ENCODE measurements at places on chromosomes 6 and 20.

GRCh38 chr20:44026647-44027342 lies 112.1 kb downstream of the TOX2 start:
- H3K36me3 ChIP-seq = no peaks in the 10 kb centered on the region
- H3K4me1 ChIP-seq = peaks cover 25% of the 10 kb centered on the region
- H3K27me3 ChIP-seq = peaks cover 35% of the 10 kb centered on the region
- no peak overlapping the region for H3K4me3 ChIP-seq

DNA sequence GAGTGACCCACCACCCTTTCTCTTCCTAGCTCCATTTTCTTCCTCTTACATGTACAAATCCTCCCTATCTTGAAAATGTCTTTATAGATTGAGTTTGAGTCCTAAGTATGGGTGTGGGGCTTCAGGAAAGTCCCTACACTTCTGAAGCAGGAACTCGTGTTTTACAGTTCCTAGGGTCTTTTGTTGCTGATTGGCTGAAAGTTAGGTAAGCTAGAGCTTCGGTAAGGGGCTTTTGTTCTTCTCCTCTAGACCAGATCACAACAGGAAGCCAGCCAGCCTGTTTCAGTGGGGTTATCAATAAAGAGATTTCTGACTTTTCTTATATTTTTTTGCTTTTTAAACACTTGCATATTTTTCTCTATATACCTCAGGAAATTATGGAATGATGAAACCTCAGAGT lies 51.3 kb downstream of the CNR1 start:
- no peaks in the 10 kb centered on the region for H3K36me3 ChIP-seq
- no peak overlapping the region for H3K4me3 ChIP-seq
- no peak overlapping the region for H3K27ac ChIP-seq
- H3K4me1 ChIP-seq = no peaks in the 10 kb centered on the region
- H3K27me3 ChIP-seq = no peaks in the 10 kb centered on the region

DNA sequence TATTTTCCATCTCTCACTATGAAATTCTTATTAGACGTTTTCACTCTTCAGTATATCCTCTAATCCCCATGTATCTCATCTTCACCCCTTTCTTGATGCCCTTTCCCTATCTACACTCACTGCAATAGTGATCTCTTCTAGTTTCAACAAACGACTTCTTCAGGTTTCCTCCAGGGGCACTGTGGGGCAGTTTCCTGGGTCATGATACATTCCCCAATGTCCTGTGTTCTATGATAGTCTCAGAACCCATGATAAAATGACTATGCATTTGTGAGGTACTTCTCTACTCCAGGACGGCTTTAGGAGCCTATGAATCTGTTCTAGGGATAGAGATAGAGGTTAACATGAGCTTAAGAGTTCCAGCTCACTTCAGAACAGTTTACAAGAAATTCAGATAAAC lies 183.3 kb downstream of the FOXC1 start:
- H3K27me3 ChIP-seq = no peaks in the 10 kb centered on the region
- H3K27ac ChIP-seq = no peak overlapping the region
- no peaks in the 10 kb centered on the region for H3K36me3 ChIP-seq
- no peak for DNase-seq
- H3K4me1 ChIP-seq = no peaks in the 10 kb centered on the region

DNA sequence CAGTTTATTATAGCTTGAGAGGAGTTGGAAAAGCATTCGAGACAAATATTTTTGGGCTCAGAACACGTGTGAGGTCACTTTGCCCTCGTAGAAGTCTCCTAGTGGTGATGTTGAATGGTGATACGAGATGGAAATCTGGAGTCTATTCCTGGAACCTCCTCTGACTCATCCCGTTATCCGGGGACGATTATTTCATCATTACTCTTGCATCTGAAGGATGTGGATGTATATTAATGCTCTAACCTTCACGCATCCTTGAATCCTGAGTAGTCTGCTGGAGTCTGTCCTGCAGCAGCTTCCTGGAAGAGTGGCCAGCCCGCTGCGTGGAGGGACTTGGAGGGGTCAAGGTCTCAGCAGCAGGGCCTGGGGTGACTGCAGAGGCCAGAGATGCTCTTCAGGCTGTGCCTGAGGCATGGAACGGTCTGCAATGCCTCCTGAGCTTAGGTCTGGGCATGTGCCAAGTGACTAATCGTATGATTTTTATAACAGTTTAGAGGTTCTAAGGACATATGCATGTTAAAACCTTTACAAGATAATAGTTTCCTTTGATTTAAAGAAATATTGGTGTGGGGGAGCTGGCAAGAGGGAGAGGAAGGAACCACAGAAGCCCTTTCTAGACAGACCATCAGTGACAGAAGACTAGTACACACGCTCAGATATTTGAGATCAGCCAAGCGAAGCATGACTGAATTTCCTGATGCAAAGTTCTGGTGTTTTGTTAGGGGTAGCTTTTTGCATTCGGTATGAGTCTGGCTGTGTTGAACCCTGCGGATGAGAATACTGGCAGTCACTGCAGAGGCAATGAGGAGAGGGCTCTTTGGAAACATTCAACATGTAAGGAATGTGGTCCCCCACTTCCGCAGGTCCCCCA lies 400.2 kb downstream of the QKI start:
- no peak overlapping the region for H3K4me3 ChIP-seq
- H3K36me3 ChIP-seq = no peaks in the 10 kb centered on the region
- H3K4me1 ChIP-seq = no peaks in the 10 kb centered on the region
- no peaks in the 10 kb centered on the region for H3K27me3 ChIP-seq

- H3K4me1 ChIP-seq = peaks cover 25% of the 10 kb centered on the region
- no peaks in the 10 kb centered on the region for H3K27me3 ChIP-seq
- peak overlapping the region; percentile 80 for H3K4me3 ChIP-seq
- peaks cover 3% of the 10 kb centered on the region for H3K36me3 ChIP-seq
- DNase-seq = no peak
Observed at GRCh38 chr6:139137706-139138105, 2.8 kb downstream of the HECA start.

DNA sequence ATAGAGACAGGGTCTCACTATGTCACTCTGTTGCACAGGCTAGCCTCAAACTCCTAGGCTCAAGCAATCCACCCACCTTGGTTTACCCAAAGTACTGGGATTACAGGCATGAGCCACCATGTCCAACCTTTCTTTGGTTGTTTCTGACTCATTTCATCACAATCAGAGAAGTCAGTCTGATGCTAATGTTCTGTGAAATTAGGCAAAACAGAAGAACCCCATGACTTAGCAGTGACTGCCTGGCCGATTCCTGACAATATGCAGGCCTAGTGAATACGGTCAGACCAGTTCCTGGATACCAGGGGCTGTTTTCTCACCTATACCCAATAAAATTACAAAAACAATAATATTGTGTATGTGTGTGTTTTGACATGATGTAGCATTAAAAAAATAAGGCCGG lies 58.8 kb upstream of the BTN3A2 start:
- H3K4me1 ChIP-seq = peaks cover 15% of the 10 kb centered on the region
- no peaks in the 10 kb centered on the region for H3K27me3 ChIP-seq
- H3K4me3 ChIP-seq = no peak overlapping the region
- no peak for DNase-seq

GRCh38 chr6:130962966-130963365 lies 100.1 kb downstream of the EPB41L2 start:
- H3K4me1 ChIP-seq = no peaks in the 10 kb centered on the region
- H3K36me3 ChIP-seq = no peaks in the 10 kb centered on the region

GRCh38 chr6:109702791-109703190 lies 11.7 kb downstream of the FIG4 start:
- H3K27ac ChIP-seq = no peak overlapping the region
- peaks cover 3% of the 10 kb centered on the region for H3K36me3 ChIP-seq
- DNase-seq = no peak

- H3K36me3 ChIP-seq = no peaks in the 10 kb centered on the region
- H3K4me3 ChIP-seq = no peak overlapping the region
- no peak overlapping the region for H3K27ac ChIP-seq
- H3K27me3 ChIP-seq = peaks cover 8% of the 10 kb centered on the region
- no peaks in the 10 kb centered on the region for H3K4me1 ChIP-seq
Observed at GRCh38 chr6:35148167-35148741, 7.1 kb upstream of the TCP11 start.

- no peak overlapping the region for H3K4me3 ChIP-seq
- no peaks in the 10 kb centered on the region for H3K27me3 ChIP-seq
- H3K36me3 ChIP-seq = no peaks in the 10 kb centered on the region
Observed at GRCh38 chr6:148972481-148972880, 225.7 kb downstream of the UST start.

Measured in T-cell (primary cell).